ENCODE measurements at places on chromosomes 16 and 17.

DNA sequence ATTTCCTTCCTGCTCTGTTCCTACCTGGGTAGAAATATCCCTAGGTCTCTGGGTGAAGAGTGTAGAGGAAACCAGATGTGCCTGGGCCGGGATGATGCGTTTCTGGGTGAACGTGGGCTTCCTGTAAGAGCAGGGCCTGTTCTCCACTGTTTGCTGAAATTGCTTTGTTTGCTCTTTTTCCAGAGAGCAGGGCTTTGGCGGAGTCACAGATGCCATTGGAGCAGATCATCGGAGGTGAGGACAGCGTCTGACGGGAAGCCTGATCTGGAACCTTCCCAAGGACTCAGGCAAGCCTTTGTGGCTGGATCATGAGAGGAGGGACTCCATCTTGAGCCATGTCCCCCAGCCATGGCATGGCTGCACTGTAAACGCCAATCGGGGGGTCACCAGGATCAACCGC is 15.4 kb downstream of the DHODH start:
- no peak for DNase-seq

DNA sequence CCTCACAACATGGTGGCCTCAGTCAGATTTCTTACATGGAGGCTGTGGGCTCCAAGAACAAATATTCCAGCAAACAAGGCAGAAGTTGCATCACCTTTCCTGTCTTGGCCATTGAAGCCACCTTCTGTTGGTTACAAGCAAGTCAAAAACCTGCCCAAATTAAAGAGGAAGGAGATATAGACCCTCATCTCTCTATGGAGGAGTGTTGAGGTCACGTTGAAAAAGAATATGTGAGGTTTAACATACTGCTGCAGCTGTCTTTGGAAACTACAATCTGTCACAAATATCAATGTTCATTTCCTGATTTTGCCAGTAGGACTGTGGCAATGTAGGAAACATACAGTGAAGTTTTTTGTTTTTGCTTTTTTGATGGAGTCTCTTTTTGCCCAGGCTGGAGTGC is 211.4 kb downstream of the COPRS start:
- no peak for DNase-seq

- no peak for DNase-seq
Observed at GRCh38 chr17:43328650-43329049, 70.1 kb upstream of the ARL4D start.

DNA sequence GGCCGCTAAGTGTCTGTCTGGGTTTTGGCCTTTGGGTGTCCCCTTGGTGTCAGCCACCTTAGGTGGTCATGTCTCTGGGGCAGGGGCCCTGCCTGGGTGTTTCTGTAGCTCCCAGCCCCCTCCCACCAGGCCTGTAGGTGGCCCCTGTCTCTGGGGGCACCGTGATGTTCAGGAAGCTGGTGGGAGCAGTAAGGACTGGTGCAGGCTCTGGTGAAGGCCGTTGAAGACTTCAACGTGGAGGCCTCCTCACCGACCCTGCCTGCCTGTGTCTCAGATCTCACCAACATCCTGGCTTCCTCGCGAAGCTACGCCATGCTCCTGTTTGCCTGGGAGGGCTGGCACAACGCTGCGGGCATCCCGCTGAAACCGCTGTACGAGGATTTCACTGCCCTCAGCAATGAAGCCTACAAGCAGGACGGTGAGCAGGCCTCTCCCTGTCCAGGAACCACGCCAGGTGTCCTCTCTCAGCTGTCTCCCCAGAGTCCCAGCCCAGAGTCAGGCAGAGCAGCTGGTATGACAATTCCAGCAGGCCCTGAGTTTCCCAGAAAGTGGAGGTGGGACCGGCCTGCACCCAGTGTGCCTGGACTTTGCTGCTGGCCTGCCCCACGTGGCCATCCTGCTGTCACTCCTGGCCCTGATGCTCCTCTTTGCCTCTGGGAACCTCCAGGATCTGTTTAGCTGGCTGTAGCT is 2.8 kb downstream of the ACE start:
- DNase-seq, result no peak

GRCh38 chr17:36485805-36486203 is 677 bp upstream of the ZNHIT3 start:
- no peak for DNase-seq

DNA sequence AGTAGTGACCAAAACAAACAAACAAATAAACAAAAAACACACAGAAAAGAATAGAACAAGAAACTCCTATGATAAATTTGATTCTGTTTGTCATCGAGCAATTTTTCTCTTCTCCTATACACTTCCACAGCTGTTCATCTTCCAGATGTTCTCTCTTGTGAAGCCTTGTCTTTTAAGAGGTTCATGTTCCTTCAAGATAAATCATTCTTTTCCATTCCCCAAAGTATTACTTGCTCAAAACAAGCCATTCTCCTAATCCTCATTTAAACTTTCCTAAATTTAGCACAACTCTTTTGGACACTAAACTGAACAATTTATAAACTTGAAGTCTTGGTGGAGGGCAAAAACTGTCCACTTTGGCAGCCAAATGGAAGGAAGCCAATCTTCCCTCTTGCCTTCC is 103.3 kb downstream of the ABCA8 start:
- DNase-seq, result no peak

- DNase-seq, result no peak
Observed at GRCh38 chr17:70855401-70856054, 686.2 kb downstream of the KCNJ2 start.

Data from OCI-M1 (cell line).